NCI-H1092 treated with DMSO at 0.1 percent for 48 hours (cell line): ENCODE measurements at places on chromosomes 5 and 9.

- DNase-seq: no peak
Observed at GRCh38 chr9:13586587-13587374, 307.3 kb upstream of the MPDZ start.

- DNase-seq: no peak
Observed at GRCh38 chr5:16603295-16603694, 13.5 kb downstream of the RETREG1 start.

DNA sequence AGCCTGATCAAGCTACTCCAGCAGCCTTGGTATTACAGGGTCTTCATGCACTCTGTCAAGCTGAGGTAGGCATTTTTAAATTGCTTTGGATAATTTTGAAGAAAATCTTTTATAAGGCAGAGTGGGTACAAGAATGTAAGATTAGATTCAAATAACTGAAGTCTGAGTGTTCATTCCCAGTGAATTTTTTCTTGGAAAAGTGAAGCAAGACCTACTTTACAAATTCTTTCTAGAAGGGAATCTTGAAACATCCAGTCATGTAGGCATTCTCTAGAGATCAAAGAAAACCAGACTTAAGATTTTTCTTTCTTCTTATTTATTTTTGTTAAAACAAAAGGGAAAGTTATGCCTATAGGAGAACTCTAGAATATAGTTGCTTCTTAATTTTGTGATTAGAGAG, 139.0 kb downstream of the FOCAD start:
- DNase-seq: no peak

GRCh38 chr5:60520451-60521227, 179.3 kb downstream of the DEPDC1B start:
- DNase-seq: no peak

DNA sequence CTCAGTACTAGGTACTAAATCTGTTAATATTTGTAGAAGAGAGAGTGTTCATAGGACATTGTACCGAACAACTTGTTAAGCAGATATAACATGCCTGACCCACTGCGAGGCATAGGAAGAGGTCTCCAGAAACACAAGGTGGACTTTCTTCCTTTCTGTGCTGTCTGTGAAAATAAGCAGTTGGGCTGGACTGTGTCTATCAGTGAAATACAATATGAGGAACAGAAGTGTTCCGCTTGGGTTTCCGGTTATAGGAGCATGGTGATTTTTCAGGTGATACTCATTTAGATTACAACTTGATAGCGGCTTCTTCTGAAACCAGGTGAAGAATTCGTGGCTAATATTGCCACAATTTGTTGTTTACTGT, 60.9 kb upstream of the TLR4 start:
- DNase-seq: no peak

DNA sequence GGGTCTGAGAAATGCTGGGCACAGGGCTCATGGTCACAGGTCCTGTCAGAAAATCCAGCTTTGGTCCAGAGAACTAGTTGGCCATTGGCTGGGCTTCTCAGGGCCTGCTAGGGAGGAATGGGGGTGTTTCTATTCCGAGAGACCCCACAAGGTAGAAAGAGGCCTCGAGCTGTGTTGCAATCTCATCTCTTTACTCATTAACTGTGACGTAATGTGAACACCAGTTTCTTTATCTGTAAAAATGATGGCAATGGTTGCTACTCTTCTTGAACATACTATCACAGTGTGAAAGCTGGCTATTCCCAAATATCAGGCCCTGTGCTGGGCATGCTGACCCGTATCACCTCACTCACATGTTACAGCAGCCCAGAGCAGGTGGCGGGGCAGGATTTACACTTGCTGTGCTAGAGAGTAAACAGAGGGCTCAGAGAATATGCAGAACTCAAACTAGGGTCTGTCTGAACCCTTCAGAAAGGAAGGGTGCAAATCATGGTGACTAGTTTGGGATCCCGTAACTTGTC, 35.7 kb upstream of the SLC25A51 start:
- DNase-seq: no peak

DNA sequence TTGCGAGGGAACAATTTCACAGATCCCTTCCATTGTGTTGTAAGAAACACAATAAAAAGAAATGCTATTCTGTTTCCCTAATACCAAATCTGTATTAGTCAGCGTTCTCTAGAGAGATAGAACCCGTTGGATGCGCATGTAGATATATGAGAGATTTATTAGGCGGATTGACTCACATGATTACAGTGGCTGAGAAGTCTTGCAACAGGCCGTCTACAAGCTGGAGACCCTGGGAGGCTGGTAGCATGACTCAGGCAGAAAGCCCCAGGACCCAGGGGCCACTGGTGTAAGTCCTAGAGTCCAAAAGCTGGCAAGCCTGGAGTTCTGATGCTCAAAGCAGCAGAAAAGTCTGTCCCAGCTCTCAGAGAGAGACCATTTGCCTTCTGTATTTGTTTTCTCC, 18.4 kb upstream of the IL17B start:
- DNase-seq: no peak

GRCh38 chr9:121394292-121394691, 24.2 kb upstream of the STOM start:
- no peak for DNase-seq

- DNase-seq: peak; percentile 57
Observed at GRCh38 chr5:74055486-74056106, 429.6 kb downstream of the ARHGEF28 start.

DNA sequence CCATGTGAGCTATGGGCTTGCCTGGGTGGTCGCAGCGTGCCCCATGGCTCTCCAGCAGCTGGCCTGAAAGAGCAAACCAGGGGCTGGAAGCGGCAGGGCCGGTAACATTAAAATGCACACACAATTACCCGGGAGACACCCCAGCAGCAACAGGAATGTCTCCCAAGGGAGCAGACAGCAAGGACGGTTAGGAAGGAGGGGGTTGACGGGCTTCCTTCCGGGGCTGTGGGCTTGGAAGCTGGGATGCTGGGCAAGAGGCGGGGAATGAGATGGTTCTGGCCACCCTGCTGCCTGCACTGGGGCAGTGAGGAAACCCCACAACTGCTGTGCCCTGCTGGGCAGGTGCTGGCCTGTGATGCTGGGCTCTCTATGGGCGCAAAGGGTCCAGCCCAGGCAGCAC, 71.8 kb upstream of the ADAMTS2 start:
- peak; percentile 10 for DNase-seq

GRCh38 chr9:9949368-9949767, 663.4 kb downstream of the PTPRD start:
- no peak for DNase-seq

GRCh38 chr5:130400091-130400490, 495.8 kb downstream of the CHSY3 start:
- DNase-seq: no peak

DNA sequence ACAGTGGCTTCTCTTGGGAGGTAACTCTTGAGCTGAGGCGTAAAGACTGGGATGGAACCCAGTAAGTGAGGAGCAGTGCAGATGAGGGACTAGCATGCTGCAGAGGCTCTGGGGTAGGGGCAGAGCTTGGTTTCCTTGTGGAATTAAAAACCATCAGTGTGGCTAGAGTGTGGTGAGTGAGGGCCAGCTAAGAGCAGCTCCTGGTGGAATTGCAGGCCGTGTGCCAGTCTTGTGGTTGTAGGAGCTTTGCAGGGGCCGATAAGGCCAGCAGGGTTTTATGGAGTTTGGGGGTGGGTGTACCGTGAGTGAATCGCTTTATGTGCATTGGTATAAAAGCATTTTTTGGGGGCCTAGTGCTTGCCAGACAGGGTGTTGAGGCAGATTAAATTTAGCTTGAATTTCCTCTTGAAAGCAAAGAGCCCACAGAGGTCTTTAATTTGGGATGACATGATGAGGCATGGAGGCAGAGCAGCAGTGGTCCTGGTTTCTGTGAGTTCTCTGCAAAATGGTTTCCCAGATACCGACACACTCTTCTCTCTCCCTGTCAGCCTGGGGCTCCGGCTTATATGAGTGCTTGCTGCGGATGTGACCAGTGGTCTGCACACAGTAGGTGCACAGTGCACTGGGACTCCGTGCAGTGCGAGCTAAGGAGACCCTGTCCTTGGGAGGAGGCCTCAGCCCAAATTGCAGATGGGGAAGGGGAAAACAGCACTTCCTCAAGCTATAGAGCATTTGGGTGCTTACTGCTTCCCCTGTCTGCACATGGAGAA, 176.4 kb upstream of the PITX1 start:
- no peak for DNase-seq

DNA sequence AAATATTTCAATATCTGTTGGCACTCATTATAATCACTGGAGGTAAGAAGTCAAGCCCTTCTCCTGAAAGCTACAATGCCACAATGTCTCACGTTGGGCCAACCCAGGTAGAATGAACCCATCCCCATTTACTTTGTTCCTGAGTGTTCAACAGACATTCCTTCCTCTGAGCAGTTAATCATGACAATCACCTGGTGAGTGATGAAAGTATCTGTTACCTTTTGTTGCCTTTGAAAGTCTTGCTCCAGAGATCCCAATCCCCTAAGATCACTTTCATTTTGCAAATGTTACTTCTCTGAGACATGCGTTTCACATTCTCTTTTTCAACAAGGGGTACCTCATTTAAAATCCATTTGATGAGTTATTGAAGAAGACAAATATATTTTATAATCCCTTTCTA, 49.3 kb upstream of the MSX2 start:
- DNase-seq: no peak

DNA sequence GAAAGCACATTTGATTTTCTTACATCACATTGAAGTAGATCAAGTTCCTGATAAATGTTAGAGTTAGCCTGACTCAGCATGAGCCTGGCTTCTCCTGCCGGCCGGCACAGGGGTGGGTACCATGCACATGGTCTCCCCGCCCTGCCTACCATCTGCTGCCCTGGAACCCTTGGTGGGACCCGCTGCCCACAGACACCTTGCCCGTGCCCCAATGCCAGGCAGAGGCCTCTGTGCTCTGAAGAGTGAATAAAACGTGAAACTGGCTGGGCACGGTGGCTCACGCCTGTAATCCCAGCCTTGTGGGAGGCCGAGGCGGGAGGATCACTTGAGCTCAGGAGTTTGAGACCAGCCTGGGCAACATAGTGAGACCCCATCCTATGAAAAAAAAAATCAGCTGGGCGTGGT, 17.3 kb downstream of the EXD3 start:
- no peak for DNase-seq

DNA sequence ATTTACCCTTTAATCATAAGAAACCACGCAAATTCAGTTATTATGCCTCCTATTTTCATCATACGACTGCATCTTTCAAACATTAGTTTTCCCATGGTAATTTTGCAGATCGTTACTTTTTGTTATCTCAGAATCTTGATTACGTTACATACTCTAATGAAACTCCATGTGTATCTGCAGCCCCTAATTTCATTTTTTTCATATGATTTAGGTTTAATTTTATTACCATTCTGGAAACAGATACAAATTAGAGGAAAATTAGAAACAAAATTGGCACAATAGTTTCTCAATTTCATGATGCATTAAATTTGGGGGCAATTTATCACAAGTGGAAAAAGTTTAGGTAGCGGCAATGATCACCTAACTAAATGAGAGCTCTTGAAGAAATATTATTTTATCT, 52.3 kb downstream of the C9orf153 start:
- DNase-seq: no peak

GRCh38 chr9:97924386-97924785, 2.1 kb upstream of the TRMO start:
- no peak for DNase-seq

- DNase-seq: peak; percentile 77
Observed at GRCh38 chr9:107484117-107484723, 5.3 kb downstream of the KLF4 start.

GRCh38 chr9:31608416-31608815, 776.0 kb upstream of the ACO1 start:
- DNase-seq: no peak
